Right ventricle myocardium inferior (tissue), 1 donor: ENCODE measurements at places on chromosomes 2 and 18. TPM values are rescaled to one million over a fixed set of nuclear protein-coding genes. Genes with fewer than 3 reads are reported as not detected.
A peak's percentile ranks its signal among the peaks of the same experiment; 100 is the strongest.

GRCh38 chr2:128449226-128450061, 130.8 kb upstream of the HS6ST1 start:
- DNase-seq: no peak

GRCh38 chr2:165499131-165499530, 29.6 kb downstream of the CSRNP3 start:
- no peak for DNase-seq

The RAB1A gene
- total RNA-seq: 119 TPM

The ERBB4 gene
- total RNA-seq: 12.4 TPM

DNA sequence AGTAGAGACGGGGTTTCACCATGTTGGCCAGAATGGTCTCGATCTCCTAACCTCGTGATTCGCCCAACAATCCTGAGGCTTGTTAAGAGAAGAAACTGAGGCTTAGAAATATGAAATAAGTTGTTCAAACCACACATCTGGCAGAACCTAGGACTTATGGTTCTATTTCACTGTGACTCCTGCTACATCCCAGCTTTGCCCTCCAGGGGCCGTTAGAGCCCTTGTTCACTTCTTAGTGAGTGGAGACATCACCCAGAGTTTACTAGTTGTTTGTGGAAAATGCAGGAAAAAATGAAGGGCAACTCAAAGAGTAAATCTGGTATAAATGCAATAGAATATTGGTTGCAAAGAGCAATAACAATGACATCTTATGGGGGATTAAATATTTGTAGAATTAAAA, 43.9 kb downstream of the MARCHF4 start:
- DNase-seq: no peak

- no peak for DNase-seq
Observed at GRCh38 chr2:181183878-181184542, 203.6 kb downstream of the UBE2E3 start.

DNA sequence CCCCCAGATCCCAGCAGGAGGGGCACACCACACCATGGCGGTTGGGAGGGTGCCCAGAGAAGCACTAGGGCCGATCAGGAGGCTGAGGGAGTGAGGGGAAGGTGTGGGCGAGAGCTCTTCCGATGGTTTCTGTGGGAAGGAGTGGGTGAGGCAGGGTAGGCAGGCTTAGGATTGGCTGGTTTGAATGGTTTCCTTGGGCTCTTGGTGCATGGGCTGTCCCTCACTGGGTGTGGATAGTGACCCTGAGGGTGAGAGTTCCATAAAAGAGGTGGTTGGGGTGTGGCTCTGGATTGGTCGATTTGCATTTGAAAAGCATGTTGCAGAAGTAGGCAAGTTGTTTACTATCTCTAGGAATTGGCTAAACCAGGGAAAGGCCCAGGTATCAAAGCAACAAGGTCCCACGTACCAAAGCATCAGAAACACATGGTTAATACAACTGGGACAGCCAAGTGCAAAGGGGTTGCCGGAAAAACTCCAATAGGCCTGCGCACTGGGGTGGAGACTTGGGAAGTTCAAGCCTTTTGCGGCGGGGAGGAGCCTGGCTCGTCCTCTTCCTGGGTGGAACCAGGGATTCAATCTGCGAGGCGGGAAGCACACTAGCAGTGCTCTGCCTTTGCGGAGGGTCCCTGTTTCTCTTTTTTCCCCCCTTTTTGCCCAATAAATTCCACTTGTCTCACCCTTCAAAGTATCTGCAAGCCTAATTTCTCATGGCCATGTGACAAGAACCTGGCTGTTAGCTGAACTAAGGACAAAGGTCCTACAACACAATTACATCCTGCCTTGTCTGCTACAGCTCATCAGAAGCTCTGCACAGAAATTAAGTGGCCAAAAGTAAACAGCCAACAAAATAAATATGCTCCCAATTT, 43.2 kb downstream of the IL1R2 start:
- DNase-seq: peak; percentile 49

The DYSF gene
- 57.8 TPM for total RNA-seq

DNA sequence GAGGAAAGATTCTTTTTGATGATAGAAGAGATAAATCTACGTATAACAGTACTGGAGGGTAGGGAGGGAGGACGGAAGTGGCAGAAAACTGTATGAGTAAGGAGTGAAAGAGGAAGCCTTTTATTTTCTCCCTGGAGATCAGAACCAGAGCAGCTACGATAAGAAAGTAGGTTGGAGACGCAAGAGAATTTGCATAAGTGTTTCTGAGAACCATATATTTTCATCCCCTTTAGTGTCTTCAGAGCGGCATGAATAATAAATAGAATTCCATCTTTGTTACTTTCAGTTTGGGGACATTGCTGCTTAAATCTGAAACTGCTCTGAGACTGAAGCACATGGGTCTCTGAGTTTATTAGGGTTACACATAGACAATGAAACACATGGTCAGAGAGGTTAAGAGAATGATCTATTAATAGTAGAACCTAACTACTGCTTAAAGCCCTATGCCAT, 230.2 kb upstream of the TNP1 start:
- DNase-seq: no peak
